Stimulated activated memory B cell treated with anti-CD40 and anti-IgM and Interleukin-4, amounts not matched to agents 10 μg/mL and 1 μg/mL and 100 μg/mL, for 72 hours (primary cell): ENCODE measurements at places on chromosomes 5 and 9.

DNA sequence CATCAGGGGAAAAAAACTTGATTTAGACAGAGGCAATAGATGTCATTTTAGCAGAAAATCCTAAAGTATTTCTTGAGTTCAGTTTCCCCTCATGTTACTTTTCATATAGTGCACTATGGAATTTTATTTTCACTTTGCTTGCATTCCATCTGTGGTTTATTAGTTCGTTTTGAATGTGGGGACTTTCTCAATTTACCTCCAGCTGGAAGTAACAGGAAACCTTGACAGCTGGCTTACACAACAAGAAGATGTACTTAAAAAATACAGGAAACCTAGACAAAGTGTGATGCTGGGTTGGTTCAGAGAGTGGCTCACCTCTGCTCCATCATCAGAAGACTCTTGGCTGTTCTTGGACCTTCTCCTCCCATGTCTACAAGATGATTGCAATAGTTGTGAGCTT, 567.0 kb downstream of the CETN3 start:
- no peak for ATAC-seq

DNA sequence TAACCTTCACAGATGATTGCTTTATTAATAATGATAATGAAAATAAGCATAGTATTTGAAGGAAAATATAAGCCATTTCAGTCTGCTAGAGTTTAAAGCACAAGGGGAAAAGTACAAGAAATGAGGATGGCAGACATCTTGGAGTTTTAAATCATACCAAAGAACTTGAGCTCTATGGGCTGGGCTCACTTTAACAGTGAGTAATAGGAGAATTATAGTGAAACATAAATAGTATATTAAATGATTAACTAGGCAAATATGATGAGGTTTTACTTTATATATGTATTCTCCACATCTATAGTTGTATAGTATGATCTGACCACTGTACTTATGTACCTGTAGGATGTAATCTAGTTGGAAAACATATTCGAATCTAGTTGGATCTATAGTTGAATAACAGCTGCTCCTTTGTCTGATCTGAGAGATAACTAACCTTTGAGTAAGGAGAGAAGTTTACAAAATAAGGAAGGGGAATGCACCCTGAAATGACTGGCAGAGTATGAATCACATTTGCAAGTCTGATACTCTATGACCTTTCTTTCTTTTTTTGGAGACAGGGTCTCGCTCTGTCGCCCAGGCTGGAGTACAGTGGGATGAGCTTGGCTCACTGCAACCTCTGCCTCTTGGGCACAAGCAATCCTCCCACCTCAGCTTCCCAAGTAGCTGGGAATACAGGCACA, 17.6 kb downstream of the MEGF9 start:
- ATAC-seq = no peak

- ATAC-seq = no peak
These were observed 79.6 kb upstream of the CDK20 start for GRCh38 chr9:88053856-88054501.

DNA sequence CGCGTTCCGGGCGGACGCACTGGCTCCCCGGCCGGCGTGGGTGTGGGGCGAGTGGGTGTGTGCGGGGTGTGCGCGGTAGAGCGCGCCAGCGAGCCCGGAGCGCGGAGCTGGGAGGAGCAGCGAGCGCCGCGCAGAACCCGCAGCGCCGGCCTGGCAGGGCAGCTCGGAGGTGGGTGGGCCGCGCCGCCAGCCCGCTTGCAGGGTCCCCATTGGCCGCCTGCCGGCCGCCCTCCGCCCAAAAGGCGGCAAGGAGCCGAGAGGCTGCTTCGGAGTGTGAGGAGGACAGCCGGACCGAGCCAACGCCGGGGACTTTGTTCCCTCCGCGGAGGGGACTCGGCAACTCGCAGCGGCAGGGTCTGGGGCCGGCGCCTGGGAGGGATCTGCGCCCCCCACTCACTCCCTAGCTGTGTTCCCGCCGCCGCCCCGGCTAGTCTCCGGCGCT, at the start of gene DAPK1:
Gene DAPK1 (plus strand): TSS at position 264 of the 442 bp plus-strand sequence. CDS start 1,211 bp downstream, outside the sequence.
- no peak for ATAC-seq

GRCh38 chr5:151094030-151094851, 13.4 kb upstream of the TNIP1 start:
- peak; percentile 88 for ATAC-seq

- ATAC-seq = no peak
These were observed 103.7 kb downstream of the CEMIP2 start for GRCh38 chr9:71664566-71664965.

- no peak for ATAC-seq
These were observed 33.2 kb downstream of the SHB start for GRCh38 chr9:38035873-38036272.

DNA sequence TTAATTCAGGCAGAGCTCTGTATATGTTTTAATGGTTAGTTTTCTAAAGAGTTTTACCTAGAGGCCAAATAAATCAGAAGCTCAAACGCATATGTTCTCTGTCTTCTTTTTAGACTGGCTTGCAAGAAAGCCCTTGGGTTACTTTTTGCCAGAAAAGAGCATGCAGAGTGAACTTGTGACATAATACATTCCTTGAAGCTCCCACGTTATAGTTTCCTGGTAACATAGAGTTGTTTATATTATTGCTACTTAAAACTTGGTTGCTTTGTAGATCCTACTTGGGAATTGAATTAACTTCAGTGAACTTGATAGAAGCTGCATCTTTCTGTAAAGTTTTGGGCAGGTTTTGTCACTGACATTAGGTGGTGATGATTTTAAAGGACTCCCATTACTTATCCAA, 102.9 kb downstream of the C9orf152 start:
- no peak for ATAC-seq

DNA sequence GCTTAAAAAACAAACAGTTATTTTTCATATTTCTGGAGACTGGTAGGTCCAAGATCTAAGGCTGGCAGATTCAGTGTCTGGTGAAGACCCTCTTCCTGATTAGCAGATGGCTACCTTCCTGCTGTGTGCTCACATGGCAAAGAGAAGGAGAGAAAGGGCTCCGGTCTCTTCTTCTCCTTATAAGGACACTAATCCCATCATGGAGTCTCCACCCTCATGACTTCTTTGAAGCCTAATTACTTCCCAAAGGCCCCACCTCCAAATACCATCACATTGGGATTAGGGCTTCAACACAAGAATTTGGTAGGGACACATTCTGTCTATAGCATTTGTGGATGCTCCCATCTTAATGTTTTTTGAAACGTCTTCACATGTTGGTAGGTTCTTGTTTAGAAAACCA, 391.1 kb downstream of the TMEM161B start:
- no peak for ATAC-seq
